ENCODE measurements at places on chromosomes 1 and 21. TPM values are rescaled to one million over a fixed set of nuclear protein-coding genes. Genes with fewer than 3 reads are reported as not detected.

Gene HPCA
- not detected for total RNA-seq

Gene HSD3B1
- not detected for total RNA-seq

Gene FCRLB
- total RNA-seq = 5.5 TPM

Gene PNRC2
- 92.2 TPM for total RNA-seq

Gene CD55
- 33.8 TPM for total RNA-seq

Gene PAX7
- total RNA-seq = not detected

Gene SDCCAG8
- total RNA-seq = 75.1 TPM

Gene S1PR1
- total RNA-seq = 6.6 TPM

Gene LPAR3
- 0.37 TPM for total RNA-seq

Gene SLC45A1
- 3.3 TPM for total RNA-seq

Gene MAGI3
- total RNA-seq = 11.7 TPM

Gene MNDA
- not detected for total RNA-seq

Gene LCE3D
- total RNA-seq = not detected

Gene UBL4B
- not detected for total RNA-seq
